Activated CD4-positive, alpha-beta T cell treated with anti-CD3 and anti-CD28 coated beads for 48 hours (primary cell): ENCODE measurements at places on chromosomes 1 and 21.

GRCh38 chr1:95118067-95118499, 928 bp downstream of the TLCD4 start:
- no peak for DNase-seq

DNA sequence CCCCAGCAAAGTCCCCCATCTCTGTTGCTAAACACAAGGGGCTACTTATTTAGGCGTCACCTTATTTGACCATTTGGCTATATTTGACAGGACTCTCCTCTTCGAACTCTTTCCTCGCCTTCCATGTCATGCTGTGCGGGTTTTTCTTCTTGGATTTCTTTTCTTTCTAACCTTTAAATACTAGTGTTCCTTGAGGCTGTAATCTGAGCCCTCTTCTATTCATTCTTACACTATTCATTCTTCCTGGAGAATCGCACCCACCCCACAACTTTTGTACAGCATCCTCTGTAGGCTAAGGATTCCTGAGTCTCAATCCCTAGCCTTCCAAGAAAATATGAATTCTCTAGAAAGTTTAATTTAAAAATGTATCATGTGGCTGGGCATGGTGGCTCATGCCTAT, 61.7 kb upstream of the C1orf115 start:
- DNase-seq, result no peak

DNA sequence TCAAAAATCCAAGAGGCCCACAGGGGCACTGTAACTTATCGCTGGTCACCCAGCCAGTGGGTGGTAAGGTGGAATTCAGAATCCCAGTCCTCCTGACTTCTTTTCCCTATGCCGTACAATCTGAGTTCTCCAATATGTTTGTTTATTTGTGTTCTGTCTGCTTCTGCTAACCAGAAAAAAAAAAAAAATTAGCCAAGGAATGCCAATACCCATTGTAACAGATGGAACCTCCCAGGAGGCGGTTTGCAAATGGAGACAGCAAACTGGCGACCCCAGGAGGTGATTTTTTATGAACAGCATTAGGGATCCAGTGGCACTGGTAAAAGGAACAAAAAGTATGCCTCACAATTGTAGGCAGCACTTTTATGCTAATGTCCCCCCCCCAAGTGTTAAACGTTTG, 189.0 kb upstream of the FGGY start:
- no peak for DNase-seq

- DNase-seq, result no peak
Measured at GRCh38 chr21:29429218-29429617, 130.5 kb downstream of the BACH1 start.

DNA sequence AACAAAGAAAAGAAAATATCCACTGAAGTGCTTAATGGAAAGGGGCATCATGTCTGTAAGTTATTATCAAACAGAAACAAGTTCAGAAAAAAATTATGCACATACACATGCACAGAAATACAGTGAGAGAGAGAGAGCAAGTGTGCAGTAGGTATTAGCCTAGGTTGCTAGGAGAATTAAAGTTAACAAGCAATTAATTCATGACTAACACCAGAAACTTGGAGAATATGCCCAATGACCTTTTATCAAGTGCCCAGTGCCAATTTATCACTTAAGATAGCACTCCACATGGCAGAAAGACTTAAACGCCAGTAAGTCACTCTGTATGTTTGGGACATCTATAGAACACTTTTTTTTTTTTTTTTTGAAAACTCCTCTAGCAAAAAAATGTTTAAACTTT, 56.2 kb upstream of the SLC16A1 start:
- no peak for DNase-seq

GRCh38 chr1:243488459-243489157, 232.8 kb downstream of the SDCCAG8 start:
- DNase-seq, result no peak

- DNase-seq, result peak; percentile 32
Measured at GRCh38 chr1:156641761-156642264, at the start of gene BCAN. BCAN (plus strand) TSS chr1:156642117; CDS start chr1:156646055, 3,938 bp downstream.

DNA sequence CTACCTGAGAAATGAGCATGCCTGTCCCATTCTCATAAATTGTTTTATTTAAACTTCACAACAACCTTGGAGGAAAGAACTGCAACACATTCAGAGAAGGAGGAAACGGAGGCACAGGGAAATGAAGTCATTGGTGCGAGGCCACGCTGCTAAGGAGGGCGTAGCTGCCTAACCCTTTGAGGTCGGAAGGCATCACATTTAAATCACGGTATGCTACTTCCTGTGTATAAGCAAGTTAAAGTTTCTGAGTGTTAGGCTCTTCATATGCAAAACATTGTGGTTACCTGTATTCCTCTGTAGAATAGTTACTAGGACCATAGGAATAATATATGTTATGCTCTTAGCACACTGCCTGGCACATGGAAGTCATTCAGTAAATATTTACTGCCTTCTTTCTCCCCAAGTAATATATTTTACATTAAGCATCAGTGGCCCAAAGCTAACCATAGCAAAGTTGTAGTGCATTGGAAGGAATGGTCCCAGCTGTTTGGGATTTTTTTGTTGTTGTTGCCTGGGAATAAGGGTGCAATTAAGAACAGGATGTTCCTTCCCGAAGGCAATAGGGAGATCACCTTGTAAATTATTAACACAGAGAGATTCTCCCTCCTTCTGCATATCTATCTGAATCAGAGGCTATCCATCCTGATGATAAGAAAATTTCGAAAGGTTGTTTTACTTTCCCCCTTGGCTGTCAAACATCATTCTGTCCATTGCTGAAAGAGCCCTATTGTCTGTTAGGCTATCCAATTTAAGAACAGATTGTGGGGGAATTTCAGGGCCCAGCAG, 192.2 kb upstream of the C8B start:
- DNase-seq, result no peak

- no peak for DNase-seq
Measured at GRCh38 chr21:15592271-15592860, 137.4 kb upstream of the USP25 start.
